ENCODE measurements at places on chromosomes 13 and 19. TPM values are rescaled to one million over a fixed set of nuclear protein-coding genes. Genes with fewer than 3 reads are reported as not detected.

Gene NLRP4
- not detected for polyA plus RNA-seq

DNA sequence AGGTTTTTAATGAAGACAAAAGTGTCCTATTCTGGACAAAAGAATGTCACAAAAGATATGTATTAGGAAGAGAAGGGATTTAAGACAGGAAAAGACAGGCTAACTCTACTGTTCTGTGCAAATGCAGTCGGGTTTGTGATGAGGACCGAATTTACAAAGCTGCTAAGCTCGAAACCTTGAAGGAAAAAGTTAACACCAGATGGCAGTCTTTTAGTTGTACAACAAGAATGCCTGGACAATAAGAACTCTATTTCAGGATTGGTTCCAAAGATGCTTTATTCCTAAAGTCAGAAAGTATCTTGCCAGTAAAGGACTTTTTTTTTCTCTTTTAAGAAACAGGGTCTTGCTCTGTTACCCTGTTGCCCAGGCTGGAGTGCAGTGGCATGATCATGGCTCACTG is 51.1 kb downstream of the HS6ST3 start:
- DNase-seq = no peak

DNA sequence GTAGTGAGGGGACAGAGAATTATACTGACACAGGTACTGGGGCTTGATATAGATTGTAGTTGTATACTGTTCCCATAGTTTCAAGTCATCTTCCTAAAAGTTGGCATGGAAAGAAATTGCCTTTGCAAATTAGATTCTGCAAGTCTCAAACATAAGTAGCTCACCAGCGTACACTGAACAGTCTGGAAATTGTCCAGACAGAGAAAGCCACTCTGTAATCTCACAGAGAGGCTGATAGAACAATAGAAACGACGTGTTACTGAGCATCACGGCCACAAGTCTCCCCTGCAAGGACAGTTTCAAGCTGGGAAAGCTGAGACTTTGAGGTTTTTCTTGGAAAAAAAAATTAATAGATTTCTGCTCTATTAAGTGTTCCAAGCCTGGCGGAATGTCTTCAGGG is 228.6 kb downstream of the DNAJC15 start:
- DNase-seq = no peak

GRCh38 chr19:15539638-15540037 is 31.3 kb downstream of the CYP4F22 start:
- DNase-seq = no peak

GRCh38 chr19:3606174-3606689 is 443 bp downstream of the TBXA2R start:
- DNase-seq = peak; percentile 58

- no peak for DNase-seq
Observed at GRCh38 chr19:39030854-39031367, 1.4 kb downstream of the FBXO27 start.

DNA sequence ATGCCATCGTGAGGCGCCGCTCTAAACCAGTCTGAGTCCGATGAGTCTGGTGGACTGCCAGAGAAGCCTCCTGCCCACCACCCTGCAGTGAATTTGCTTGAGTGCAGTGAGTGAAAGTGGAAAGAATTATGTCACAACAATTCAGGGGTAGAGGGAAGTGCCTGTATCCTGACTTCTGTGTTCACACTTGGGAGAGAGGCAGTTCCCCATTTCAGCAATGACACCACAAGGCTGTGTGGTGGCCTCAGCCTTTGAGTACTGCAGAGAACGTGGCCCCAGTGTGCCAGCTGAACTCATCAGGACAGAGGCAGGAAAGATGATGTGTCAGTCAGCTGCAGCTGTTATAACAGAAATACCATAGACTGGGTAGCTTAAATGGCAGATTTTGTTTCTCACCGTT is 155.6 kb downstream of the COG6 start:
- DNase-seq = no peak

GRCh38 chr13:50077431-50077830 is 62.2 kb downstream of the KCNRG start:
- no peak for DNase-seq

Gene PIK3R2
- polyA plus RNA-seq = 6.5 TPM

Gene CATSPERD
- polyA plus RNA-seq = not detected

GRCh38 chr13:41326661-41327060 is 15.6 kb downstream of the NAA16 start:
- no peak for DNase-seq

DNA sequence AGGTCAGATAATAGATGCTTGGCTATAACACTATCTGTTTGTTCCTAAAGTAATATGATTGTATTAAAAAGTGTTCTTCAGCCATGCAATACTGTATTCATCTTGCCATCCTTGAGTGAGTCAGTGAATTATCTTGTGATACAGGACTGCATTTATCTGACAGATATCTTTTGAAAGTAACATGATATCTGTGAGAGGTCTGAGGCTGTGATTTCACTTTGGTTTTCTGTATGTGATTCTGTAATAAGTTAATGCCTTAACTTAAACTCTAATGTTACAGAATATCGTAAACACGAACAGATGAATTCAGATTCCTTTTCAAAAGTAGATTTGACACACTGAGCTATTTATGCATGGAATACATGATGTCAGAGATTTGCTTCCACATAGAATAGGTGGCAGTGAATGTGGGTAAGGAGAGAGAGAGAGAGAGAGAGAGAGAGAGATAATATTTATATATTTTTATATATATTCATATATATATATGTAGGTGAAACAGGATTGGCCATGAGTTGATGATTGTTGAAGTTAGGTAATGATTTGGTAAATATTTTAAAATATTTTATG is 97.9 kb upstream of the RNF113B start:
- no peak for DNase-seq

Gene POU2F2
- 1.9 TPM for polyA plus RNA-seq

Gene LRCH1
- polyA plus RNA-seq = 3.4 TPM

- DNase-seq = no peak
Observed at GRCh38 chr13:39926345-39926744, 270.9 kb downstream of the COG6 start.

All from pancreas (tissue), 10 donors.